NCI-H146 (cell line): ENCODE measurements at places on chromosomes 4 and X.

GRCh38 chr4:109811707-109812106 is 3.9 kb upstream of the GAR1 start:
- DNase-seq, result no peak

DNA sequence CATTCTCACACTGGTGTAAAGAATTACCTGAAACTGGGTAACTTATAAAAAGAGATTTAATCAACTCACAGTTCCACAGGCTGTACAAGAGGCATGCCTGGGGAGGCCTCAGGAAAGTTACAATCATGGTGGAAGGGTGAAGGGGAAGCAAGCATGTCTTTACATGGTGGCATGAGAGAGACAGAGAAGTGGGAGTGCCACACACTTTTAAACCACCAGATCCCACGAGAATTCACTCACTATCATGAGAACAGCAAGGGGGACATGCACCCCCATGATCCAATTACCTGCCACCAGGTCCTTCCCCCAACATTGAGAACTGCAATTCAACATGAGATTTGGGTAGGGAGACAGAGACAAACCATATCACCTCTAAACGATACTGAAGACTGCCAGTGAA is 23.0 kb downstream of the EPGN start:
- no peak for DNase-seq

- DNase-seq, result no peak
These were observed 3.9 kb downstream of the PRSS12 start for GRCh38 chr4:118348886-118349285.

- DNase-seq, result no peak
These were observed 54.5 kb upstream of the HPSE start for GRCh38 chr4:83389037-83389720.

- DNase-seq, result no peak
These were observed 124.1 kb upstream of the LIMCH1 start for GRCh38 chr4:41413670-41414411.

DNA sequence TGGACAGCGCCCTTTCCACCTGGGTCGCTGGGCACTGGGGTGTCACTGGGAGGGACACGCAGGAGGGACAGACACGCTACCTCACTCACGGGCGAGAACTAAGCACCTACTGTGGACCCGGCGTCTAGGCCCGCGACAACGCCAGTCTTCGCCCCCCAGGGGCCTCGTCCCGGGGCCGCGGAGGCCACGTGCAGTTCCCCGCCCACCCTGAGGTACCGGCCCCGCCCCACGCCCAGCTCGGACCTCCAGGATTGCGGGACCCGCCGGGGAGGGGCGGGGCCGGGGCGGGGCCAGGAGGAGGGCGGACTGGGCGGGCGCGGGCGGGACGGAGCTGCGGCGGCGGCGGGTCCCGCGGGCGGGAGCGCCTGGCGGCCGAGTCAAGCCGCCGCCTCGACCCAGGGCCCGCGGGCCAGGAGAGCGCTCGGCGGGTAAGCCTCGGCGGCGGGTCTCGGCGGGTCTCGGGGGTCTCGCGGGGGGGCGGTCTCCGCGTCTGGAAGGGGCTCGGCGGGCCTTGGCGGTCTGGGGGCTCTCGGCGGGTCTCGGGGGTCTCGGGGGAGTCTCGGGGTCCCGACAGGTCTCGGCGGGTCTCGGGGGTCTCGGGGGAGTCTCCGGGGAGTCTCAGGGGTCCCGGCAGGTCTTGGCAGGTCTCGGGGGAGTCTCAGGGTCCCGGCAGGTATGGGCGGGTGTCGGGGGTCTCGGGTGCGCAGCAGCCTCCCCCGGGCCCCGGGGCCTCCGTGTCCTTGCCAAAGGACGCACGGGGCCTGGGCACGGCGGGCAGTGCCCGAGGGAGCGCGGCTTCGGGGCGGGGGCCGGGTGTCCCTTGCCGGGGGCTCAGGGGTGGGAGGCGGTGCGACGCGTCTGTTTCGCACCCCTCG is at the start of gene SH3BP2:
Gene SH3BP2, plus strand, starts transcription at position 375 of the 875 bp plus-strand sequence. CDS start 27,533 bp downstream, outside the sequence.
- peak; percentile 66 for DNase-seq

DNA sequence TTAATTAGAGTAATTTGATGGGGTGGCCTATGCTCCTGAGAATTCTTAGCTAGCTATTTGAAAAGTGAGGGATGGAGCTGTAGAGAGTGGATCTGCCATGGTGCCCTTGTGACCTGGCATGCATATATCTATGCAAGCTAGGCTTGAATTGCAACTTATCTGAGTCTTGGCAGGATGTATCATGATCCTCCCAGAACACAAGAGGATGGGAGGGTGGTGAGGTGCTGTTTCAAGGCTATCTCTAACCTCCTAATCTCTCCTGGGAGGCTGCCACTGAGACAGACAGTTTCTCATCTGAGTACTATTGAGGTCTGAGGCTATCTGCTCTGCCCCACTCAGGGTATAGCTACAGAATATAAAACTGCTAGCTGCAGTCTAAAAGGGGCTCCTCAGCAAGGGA is 56.6 kb downstream of the BRCC3 start:
- no peak for DNase-seq

DNA sequence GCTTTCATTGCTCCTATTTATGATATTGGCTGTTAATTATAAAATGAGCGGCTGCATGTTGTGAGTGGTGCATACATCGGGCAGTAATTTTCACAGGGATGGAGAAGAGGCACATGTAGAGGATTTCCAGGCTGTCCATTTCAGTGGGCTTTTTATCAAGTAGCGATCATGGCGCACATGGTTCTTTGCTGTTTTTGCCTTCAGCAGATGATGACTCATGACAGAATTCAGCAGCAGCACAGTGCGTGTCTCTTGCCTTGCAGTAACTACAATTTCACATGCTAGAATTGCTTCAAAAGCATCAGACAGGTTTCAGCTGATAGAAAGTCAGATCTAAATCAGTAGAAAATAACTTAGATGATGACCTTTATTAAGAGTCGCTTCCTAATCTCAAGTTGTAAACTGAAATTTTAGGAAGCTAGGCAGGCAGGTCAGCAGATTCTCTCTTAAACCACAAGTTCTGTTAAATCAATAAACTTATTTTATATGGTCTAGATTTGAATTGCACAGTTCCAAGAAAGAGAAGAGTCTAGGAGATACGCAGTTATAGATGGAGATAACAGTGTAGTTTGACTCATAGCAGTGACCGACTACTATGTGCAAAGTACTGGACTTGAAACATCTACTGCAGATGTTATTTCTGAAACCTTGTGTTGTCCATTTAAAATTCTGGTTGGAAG is 35.8 kb downstream of the LRP2BP start:
- no peak for DNase-seq

DNA sequence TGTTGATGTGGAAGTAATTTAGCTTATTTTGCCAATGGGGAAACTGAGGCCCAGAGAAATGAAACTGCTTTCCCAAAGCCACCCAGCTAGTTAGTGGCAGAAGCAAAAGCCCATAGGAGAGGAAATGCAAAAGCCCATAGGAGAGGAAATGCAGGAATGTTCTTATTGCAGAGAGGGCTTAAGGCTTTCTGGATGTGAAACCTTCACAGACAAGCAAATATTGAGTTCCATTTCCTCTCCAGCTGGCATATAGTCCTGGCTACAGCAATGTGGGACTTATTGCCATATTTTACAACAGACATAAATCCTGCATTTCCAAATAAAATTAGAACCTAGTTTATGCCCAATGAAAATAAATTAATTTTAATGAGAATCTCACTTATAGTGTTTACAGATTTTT is 69.7 kb downstream of the TMEM154 start:
- DNase-seq, result no peak

- no peak for DNase-seq
These were observed 28.8 kb upstream of the EGFL6 start for GRCh38 chrX:13540602-13541001.

DNA sequence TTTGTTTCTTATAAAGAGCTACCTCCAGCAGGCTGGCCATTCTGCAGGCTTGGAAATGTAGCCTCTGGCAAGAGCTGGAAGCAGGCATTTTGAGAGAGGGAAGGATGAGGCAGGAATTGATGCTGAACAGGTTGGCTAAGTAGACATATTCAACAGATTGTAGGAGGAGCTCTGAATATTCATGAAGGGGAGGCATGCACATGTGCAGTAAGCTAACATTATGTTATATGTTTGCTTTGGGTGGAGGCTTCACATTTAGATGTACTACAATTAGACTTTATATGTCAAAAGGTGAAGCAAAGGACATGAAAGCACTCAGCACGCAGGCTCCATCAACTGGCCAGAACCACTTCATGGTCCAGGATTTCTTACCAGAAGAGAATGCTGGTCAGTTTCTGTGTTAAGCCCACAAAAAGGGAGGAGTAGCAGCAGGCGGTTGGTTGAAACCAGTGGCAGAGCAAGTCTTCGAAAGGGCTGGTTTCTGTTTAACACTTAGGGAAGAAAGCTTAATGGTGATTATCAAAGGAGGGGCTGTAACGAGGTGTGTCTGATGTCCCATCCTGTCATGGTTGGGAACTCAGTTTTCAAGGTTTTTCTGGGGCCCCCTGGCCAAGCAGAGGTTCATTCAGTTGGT is 54.8 kb downstream of the FGFBP1 start:
- DNase-seq, result no peak

DNA sequence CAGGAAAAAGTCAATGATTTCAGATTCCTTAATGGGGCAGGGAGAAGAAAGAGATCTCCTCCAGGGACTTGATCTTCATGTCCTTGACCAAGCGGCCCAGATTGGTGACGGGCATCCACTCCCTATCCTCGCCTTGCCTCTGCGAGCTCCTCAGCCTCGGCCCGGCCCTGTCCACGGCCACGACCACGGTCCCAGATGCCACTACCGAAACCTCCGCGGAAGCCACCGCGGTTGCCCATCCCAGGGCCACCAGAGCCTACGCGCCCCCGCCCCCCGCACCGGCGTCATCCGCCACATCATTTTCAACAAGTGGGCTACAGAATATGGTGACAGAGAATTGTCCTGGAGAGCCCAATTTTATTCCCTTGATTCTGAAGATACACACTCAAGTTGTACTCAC is 751.2 kb upstream of the PABPC4L start:
- DNase-seq, result no peak

- no peak for DNase-seq
These were observed 2.0 kb upstream of the HPGD start for GRCh38 chr4:174524242-174524641.

GRCh38 chr4:64230709-64231310 is 178.4 kb downstream of the TECRL start:
- DNase-seq, result no peak

DNA sequence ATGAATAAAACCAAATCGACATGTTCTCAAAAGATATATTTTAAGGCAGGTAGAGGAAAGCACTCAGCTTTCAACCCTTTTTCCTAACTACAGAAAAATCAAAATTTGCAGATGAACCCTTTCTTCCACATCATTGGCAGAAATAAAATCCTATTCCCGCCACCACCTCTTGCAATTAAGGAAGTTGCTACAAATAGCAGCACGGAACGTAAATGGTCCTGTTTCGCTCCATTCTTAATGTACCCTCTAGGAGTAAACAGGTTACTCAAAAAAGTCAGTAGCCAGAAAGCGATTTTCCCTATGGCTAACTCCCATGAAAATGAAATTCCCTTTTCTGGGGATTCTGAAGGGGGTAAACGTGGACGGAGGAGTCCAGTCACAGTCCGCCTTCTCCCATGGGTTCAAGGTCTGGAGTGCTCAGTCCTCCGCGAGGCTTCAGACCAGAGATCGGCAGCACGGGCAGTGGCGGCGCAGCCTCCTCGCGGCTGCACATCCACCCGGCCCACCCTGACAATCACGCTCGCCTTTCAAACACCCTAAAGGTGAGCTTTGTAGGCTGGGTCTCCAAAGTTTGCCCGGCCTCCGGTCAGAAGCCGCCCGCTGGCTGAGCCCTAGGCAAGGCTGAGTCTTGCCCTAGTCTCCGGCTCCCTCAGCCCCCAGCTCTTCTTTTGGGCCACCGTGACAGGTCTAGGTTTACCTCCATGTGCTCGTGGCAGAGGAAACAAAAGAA is 1.8 kb downstream of the ATP11C start:
- DNase-seq, result no peak

DNA sequence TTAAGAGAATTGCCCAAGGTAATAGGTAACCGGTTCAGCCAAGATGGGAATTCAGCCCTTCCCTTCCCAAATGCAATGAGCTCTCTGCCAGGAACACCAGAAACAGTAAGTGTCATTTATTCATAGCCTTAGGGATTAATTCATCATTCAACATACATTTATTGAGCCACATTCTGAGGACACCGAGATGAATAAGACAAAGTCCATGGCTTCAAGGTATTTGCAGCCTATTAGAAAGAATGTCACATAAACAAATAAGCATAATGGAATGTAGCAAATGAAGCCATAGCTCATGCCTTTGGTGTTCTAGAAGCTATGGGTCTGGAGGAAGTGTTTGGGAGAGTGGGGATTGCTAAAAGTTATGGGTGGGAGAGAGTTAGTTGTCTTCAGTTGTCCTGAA is 6.3 kb upstream of the TAB3 start:
- no peak for DNase-seq

DNA sequence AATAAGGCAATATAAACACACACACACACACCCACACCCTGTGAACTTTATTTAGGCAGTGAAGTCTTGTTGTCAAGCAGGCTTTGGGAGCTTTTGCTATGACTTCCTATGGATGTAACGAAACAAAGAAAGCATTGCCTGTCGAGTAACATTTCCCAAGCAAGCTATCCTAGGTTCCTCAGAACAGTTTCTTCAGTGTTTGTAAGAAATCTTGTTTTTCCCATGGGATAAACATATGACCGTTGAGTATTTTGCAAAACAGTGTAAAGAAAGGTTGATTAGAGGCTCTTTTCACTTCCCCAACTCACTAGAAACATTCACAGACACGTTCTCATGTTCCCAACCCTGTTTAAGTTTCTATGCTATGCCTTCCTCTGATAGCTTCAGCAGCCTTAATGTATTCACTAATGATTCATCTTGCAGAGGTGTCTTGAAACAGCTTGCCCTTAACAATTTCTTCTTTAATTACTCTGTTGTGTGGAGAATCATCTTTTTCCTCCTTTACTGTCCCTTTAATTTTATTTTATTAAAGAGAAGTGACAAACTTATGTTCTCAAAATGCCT is 1947.1 kb upstream of the TENM3 start:
- DNase-seq, result no peak

- no peak for DNase-seq
These were observed 177.4 kb downstream of the DCHS2 start for GRCh38 chr4:154314248-154314647.

GRCh38 chrX:116194649-116195048 is 24.1 kb downstream of the AGTR2 start:
- no peak for DNase-seq

DNA sequence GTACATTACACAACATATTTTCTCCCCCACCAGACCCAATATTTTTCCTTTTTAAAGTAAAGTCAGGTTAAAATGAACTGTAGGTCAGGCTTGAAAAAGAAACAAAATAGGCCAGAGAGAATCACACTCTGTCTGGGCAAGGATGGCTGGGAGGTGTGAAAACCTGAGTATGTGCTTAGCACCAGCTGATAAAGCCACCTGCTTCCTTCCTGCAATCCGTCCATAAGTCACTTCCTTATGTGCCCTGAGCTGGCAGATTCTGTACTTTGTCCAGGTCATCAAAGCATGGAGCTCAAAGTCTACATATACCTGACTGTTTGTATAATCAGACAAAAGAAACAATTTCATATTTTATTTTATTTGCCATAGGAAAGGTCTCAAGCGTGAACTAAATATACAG is 37.7 kb downstream of the ANTXR2 start:
- peak; percentile 39 for DNase-seq

DNA sequence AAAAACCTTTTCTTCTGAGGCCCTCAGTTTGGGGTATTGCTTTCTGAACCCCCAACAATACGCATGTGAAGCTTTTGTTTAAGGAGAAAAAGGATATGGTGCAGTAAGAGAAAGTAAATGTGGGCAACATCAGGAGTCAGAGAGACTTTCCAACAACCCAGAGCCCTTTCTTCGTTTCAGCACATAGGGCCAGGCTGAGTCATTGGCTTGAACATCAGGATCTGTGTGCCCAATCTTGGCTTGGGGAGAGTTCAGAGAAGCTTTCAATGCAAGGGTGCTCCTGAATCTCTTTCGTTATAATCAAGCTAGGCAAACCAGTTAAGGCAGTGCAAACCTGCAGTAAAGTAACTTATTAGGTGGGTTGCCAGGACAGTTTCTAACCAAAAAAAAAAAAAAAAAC is 191.2 kb downstream of the FRMPD4 start:
- no peak for DNase-seq
